Activated naive CD8-positive, alpha-beta T cell treated with anti-CD3 and anti-CD28 coated beads for 36 hours (primary cell): ENCODE measurements at places on chromosomes 12 and 14.
A peak's percentile ranks its signal among the peaks of the same experiment; 100 is the strongest.

- no peak for DNase-seq
Observed at GRCh38 chr12:16399101-16399500, 51.7 kb downstream of the MGST1 start.

GRCh38 chr12:123478762-123479161 lies 20.8 kb downstream of the SNRNP35 start:
- DNase-seq: no peak

DNA sequence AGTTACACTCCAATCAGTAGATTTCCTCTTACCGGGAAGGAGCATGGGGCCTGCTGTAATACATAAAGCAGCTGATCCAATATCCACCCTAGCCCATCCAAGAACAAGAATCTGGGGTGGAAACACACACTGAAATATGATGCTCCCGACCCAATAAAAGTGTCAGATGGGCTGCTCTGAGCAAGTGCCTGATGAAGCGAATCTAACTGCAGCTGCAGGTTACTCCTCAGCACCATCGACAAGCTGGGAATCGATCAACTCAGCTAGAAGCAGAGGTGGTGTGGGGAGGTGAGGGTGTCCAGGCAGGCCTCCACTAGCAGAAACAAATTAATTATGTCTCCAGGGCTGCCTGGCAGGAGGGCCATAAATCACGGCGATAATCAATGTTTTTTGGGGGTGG lies 64.0 kb upstream of the WSCD2 start:
- no peak for DNase-seq

GRCh38 chr14:36672095-36672494 lies 10.4 kb downstream of the PAX9 start:
- DNase-seq: no peak

DNA sequence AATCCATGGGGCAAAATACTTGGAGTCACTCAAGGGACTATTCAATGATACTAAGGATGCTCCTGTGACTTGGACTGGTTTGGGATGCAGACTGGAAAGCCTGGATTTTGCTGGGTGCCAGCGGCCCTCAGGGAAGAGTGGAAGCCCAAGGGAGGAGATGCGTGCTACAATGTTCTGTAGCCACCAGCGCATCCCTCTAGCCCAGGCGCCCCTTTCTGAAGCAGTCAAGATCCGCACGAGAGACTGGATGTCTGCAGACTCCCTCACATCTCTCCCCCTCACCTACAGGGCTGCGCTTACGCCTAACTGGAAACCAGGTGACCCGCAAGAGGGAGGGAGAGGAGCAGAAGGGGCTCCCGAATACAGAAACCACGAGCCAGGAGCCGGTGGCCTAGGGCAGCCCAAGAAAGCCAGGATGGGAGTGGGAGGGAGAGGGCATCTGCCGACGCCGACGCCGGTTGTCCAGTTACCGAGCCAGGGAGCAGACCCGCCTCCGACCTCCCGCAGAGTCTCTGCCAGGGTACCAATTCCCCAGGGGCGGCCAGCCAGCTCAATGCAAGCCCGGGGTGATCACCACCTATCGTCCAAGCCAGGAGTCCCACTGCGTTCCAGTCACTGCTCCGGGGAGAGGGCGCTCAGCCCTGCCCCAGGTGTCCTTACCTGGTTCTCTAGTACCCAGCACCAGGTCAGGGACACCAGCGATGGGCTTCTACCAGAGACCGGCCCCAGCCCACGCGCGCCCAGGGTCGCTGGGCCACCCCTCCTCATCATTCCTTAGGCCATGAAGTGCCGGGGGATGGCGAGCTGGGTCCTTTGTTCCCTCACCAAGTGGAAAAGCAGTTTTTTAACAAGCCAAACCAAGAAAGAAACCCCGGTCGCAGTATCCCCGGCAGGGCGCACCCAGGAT lies 1.2 kb downstream of the NTN4 start:
- DNase-seq: no peak

DNA sequence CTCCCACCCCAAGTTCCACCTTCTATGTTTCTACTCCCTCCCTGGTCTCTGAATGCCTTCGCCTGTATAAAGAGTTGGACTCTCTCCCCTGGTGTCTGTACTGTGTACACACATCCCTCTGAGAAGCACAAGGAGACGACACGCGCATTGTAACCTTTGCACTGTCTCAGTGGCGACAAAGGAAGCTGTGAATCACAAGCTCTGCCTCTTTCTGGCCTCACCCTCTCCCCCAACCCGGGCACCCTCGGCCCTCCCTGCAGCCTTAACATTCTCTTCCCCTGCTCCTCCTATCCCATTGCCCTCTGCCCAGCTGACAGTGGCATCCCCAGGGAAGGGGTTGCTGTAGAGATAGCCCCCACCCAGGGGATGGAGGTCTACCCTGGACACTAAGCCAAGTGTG lies 2.5 kb upstream of the SMARCD1 start:
- no peak for DNase-seq

DNA sequence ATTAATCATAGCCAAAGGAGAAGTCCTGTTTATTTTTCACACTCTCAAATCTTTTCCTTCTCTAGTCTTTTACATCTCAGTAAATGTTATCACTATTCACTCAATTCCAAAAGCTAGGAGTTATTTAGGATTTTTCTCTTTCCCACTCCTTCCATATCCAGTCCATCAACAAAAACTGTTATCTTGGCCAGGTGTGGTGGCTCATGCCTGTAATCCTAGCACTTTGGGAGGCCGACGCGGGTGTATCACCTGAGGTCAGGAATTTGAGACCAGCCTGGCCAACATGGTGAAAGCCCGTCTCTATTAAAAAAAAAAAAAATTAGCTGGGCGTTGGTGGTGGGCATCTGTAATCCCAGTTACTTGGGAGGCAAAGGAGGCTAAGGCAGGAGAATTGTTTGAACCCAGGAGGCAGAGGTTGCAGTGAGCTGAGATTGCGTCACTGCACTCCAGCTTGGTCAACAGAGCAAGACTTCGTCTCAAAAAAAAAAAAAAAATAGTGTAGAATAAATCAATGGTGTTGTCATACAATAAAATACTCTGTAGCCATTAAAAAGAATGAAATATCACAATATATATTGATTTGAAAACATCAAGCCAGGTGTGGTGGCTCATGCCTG lies 46.6 kb upstream of the FOXJ2 start:
- DNase-seq: no peak

DNA sequence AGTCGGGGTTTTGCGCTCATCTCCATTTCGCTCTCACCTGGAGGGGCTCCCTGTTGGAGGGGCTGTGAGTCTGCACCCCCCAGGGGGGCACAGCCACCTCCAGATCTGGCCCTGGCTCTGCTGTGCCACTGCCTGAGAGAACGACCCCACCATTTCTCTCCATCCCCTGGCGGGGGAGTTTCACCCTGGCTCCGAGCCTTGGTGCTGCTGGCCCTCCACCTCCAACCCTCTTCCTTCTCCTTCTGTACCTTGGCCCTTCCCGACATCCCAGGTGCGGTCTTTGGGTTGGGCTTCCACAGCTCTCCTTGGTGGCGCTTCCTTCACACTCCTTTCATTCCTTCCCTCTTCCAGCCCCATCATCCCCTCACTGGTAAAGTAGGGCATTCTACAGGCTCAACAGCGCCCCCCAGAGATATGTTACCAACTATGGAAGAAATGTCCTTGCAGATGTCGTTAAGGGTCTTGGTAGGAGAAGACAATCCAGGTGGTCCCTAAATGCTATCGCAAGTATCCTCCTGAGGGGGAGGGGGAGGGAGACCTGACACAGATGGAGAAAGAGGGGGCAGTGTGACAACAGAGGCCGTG lies 16.3 kb downstream of the SERPINA1 start:
- DNase-seq: no peak

DNA sequence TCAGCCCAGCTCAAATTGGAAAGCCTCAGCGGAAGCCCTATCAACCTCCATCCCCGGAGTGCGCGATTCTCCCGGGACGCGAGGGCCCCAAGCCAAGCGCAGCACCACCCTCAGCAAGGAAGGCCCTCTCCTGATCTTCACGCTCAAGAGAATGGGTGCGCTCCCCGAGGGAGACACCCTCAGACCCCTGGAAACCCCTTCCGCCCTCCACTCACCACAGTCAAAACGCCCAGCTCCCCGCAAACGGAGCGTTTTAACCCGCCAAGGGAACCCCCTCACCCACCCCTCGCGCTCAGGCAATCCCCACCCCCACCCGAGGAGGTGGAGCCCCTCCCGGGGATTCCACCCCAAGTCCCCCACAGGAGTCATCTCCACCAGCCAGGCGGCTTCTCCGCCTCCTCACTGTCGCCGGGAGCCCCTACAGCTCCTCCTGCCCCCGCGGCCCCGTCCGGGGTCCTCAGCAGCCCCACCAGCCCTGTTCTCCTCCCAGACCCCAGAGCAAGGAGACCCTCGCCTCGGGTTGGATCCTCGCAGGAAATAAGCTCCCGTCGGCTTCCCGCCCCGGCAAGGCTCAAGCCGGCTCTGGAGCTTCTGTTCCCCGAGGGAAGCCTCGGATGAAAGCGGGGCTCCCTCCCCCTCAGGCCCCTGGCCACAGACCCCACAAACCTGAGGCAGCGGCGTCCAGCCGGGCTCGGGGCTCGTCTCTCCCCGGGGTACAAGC lies 507 bp downstream of the BAZ2A start:
- peak; percentile 52 for DNase-seq

DNA sequence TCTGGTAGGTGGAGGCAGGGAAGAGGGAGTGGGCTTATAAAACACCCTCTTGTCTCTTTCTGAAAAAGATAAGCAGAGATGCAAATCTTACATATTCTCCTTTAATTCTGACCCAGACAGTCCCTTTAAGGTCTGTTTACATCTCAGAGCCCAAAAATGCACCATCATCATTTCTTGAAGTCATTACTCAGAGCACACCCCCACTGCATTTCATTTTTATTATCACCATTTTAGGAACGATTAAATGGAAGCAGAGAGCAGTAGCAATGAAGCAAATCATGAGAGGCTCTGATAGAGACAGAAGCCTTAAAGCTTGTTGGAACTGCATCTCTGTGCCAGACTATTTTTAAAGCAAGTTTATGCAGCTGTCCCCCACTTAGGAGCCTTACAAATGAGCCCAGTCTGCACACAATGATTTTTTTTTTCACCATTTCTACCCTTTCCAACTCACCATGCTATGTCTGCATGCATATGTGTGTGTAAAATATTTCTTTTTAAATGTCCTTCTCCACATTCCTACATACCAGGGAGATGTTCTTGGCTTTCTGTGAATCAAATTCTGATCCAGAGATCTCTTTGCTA lies 311.0 kb downstream of the GRIN2B start:
- no peak for DNase-seq

DNA sequence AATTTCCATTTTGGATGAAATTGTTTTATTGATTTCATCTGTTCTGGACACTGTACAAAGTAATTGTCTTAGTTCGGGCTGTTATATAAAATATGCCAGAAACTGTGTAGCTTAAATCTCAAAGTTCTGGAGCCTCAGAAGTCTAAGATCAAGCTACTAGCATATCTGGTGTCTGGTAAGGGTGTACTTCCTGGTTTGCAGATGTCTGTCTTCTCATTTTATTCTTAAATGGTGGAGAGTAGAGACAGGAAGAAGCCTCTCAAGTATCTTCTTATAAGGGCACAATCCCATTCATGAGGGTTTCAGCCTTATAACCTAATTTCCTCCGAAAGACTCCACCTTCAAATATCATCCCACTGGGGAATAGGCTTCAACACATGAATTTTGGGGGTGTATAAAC lies 51.3 kb downstream of the MON2 start:
- DNase-seq: no peak

DNA sequence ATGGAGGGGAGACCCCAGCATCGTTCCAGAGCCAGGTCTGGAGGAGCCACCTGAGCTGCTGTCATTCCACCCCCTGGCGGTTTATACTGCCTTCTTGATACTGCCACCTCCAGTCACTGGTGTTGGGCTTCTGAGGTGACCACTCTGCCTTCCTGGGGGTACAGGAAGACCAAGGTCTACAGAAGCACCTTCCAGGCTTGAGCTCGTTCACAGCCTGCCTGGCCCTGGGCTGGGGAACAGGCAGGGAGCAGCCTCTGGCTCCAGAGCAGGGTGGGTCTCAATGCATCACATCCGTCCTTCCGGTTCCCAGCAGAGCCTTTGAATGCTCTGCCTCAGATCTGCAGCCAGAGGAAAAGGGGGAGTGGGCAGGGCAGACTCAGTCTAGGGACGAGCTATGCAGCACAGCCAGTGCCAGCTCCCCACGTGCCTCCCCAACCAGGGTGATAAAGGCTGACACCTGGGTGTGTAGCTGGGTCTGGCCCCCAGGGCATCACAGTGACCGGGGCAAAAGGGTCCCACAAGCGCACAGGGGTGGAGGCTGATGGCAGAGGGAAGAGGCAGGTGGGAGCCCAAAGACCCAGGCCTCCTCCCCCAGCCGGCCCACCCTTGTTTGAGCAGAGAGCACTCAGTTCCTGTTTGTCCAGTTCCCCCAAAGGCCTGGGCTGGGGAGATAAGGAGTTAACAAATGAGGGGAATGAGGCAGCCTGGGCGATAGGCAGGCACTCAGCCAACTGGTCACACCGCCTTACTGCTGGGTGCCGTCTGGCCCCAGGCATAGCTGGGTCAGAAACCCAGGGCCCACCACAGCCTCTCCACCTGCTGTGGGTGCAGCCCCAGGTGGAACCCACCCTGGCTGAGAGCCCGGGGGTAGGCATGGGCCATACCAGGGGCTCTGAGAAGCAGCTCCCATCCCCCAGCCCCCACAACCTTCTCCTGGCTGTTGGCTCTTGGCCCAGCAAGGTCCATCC lies 17.1 kb downstream of the DEGS2 start:
- no peak for DNase-seq

- DNase-seq: no peak
Observed at GRCh38 chr12:96153131-96153725, 40.9 kb upstream of the ELK3 start.
